ENCODE measurements at places on chromosomes 2 and 18.

DNA sequence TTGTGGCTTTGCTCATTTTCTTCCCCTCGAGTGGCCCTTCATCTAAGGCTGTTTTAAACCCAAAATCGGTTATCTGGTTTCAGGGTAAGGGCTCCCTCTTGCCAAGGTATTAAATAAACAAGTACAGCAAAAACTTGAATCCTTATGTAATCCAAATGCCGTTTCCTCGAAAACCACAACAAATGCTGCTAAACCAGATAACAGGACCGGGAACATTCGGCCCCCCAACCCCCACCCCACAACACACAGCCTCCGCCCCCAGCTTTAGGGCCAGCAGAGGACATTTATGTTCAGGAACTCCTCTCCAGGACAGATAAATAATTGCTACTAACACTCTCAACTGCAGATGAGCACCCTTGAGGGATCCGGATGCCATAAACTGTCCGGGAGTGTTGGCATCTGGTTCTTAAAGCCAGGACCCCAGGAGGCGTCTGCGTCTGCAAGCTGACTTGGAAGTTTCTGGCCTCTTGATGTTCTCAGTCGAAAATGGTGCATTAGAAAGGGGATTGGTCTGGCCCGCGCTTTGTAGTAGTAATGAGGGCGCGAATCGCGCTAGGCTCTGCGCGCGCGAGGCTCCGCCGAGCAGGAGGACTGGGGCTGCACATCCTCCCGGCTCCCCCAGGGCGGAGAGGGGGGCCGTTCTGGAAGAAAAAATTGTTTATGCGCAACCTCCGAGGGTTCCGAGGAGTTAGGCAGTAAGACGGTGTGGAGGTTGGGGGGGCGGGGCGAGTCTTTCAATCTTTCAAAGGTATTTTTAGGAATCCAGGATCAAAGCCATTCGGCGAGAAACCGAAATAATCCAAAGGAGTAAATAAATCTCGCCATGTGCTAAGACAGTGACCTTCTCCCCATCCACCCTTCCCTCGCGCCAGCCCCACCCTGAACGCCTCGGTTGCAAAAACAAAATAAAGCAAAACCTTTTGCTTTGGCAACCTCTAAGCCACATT lies 3.9 kb upstream of the ID2 start:
- no peaks in the 10 kb centered on the region for H3K27me3 ChIP-seq
- peaks cover 38% of the 10 kb centered on the region for H3K4me1 ChIP-seq
- H3K27ac ChIP-seq, result peak overlapping the region; percentile 87
- no peak for DNase-seq
- peaks cover 11% of the 10 kb centered on the region for H3K36me3 ChIP-seq
- peak overlapping the region; percentile 67 for H3K4me3 ChIP-seq

DNA sequence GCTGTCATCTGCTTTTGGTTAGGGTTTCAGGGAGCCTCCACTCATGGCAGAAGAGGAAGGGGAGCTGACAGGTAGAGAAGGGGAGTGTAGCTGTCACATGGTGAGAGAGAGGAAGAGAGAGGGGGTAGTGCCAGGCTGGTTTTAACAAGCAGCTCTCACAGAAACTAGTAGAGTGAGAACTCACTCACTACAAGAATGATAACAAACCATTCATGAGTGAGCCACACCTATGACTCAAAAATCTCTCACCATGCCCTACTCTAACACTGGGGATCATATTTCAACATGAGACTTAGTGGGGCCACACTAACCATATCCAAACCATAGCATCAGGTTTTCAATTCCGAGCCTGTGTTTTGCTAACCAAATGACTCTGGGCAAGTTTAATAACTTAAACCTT lies 274.9 kb upstream of the VWC2L start:
- H3K27ac ChIP-seq, result no peak overlapping the region
- H3K36me3 ChIP-seq, result no peaks in the 10 kb centered on the region

GRCh38 chr18:59696311-59697235 lies 650 bp downstream of the CCBE1 start:
- H3K27me3 ChIP-seq, result peaks cover 12% of the 10 kb centered on the region
- no peak for DNase-seq
- peak overlapping the region; percentile 67 for H3K4me3 ChIP-seq
- no peaks in the 10 kb centered on the region for H3K36me3 ChIP-seq
- no peak overlapping the region for H3K27ac ChIP-seq

DNA sequence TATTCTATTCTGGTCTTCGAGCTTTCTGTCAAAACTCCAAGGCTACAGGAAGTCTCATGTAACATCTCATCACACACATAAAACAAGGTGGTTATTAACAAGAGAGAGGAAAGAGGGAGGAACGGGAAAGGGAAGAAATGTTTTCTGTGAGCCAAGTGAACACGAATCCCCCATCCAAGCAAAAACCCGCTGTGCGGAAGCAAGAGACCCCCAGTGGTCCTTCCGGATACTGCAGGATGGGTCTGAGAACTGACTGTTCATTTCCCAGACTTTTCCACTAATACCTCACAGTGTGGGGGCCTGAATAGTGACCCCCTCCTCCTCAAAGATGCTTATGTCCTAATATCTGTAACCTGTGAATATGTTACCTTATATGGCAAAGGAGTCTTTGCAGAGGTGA lies 19.0 kb upstream of the DIPK1C start:
- no peak overlapping the region for H3K27ac ChIP-seq
- no peaks in the 10 kb centered on the region for H3K4me1 ChIP-seq
- no peak overlapping the region for H3K4me3 ChIP-seq
- no peak for DNase-seq
- no peaks in the 10 kb centered on the region for H3K36me3 ChIP-seq

GRCh38 chr2:204089105-204089504 lies 152.5 kb downstream of the ICOS start:
- no peak overlapping the region for H3K27ac ChIP-seq
- H3K27me3 ChIP-seq, result no peaks in the 10 kb centered on the region
- no peaks in the 10 kb centered on the region for H3K36me3 ChIP-seq
- DNase-seq, result no peak

GRCh38 chr2:193549661-193550060 lies 1354.9 kb upstream of the TMEFF2 start:
- no peak overlapping the region for H3K4me3 ChIP-seq
- no peak for DNase-seq
- H3K4me1 ChIP-seq, result no peaks in the 10 kb centered on the region

DNA sequence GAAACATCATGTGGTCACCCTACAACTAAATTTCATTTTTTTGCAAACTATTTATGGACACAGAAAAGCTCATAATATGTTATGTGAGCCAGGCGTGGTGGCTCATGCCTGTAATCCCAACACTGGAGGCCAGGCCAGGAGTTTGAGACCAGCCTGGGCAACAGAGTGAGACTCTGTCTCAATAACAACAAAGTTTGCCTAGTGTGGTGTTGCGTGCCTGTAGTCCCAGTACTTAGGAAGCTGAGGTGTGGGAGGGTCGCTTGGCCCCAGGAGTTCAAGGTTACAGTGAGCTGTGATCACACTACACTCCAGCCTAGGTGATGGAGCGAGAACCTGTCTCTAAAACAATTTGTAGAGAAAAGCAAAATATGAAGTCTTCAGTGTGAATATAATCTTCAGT lies 5.8 kb downstream of the IAH1 start:
- H3K27me3 ChIP-seq, result no peaks in the 10 kb centered on the region
- no peak overlapping the region for H3K27ac ChIP-seq
- H3K36me3 ChIP-seq, result peaks cover 31% of the 10 kb centered on the region
- no peak for DNase-seq

DNA sequence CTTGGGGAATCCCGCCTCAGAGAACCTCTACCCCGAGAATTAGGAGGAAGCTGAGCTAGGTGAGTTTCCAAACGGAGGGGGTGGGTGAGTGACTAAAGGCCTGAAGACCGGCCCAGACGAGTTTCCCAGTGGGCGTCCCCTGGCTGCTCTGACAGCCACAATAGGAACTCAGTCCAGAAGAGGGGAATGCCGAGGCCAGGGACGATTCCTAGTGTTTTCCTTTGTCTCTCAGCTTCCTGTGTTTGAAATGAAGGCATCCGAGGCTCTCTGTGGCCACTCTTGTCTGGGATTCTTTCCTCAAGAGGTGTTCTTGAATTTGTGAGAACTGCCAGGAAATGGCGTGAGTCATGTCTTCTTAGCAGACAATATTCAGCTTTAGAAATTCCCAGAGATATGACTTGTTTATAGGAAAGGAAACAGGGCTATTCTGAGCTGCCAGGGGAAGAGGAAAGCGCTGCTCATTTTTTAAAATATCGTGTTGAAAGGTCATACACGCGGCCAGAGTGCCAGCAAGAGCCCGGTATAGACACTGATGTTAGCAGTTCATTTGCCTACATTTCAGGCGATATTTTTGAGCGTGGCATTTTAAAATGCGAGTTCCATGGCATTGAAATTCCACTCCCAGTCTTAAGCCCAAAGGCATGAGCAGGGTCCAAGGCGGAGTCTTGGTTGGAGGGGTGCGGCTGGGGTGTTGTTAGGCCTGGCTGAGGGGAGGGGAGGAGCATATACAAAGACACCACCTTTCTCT lies 169.1 kb upstream of the KLF7 start:
- H3K27ac ChIP-seq, result peak overlapping the region; percentile 97
- no peak for DNase-seq
- peak overlapping the region; percentile 61 for H3K4me3 ChIP-seq
- peaks cover 68% of the 10 kb centered on the region for H3K4me1 ChIP-seq

DNA sequence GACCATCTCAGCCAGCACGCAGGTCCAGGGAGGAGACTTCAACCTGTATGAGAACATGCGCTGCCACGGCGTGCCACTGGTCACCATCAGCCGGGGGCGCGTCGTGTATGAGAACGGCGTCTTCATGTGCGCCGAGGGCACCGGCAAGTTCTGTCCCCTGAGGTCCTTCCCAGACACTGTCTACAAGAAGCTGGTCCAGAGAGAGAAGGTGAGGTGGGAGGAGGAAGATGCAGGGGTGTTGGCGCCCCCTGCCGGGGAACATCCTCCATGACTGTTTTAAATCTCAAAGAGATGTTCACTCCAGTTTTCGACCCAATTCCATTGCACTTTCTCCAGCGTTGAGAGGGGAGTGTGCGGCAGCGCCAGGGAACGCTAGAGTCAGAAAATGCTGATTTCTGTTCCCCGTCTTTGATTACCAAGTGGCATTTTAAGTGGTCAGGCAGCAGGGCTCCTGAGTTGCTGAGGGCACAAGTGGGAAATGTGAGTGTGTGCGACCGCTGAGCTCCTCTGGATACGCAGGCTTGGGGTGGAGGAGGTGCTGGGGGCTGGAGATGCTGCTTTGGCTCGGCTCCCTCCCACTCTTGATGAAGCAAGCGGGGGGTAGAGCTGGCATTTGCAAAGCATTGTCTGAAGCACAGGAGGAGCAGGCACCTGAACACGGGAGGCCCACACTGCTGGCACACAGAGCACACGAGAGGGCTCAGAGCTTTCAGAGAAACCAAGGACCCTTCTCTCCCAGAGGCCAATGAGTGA lies 27.7 kb upstream of the MAPRE3 start:
- H3K27me3 ChIP-seq, result peaks cover 20% of the 10 kb centered on the region
- H3K4me3 ChIP-seq, result no peak overlapping the region
- H3K36me3 ChIP-seq, result no peaks in the 10 kb centered on the region
- no peak overlapping the region for H3K27ac ChIP-seq
- DNase-seq, result no peak

DNA sequence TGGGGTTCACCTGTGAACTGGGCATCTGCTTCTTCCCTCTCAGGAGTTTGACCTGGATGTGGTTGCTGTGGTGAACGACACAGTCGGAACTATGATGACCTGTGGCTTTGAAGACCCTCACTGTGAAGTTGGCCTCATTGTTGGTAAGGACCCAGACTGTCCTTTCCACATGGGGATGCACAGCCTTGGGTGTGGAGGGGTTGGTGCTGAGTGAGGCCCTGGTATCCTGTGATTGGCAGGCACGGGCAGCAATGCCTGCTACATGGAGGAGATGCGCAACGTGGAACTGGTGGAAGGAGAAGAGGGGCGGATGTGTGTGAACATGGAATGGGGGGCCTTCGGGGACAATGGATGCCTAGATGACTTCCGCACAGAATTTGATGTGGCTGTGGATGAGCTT lies 52.3 kb downstream of the HK2 start:
- H3K36me3 ChIP-seq, result peaks cover 59% of the 10 kb centered on the region
- H3K27me3 ChIP-seq, result no peaks in the 10 kb centered on the region
- H3K4me3 ChIP-seq, result no peak overlapping the region
- no peak overlapping the region for H3K27ac ChIP-seq
- DNase-seq, result no peak

GRCh38 chr18:58666176-58666575 lies 5.1 kb upstream of the MALT1 start:
- DNase-seq, result no peak
- H3K27me3 ChIP-seq, result no peaks in the 10 kb centered on the region
- peak overlapping the region; percentile 75 for H3K27ac ChIP-seq
- H3K4me3 ChIP-seq, result no peak overlapping the region
- H3K4me1 ChIP-seq, result peaks cover 33% of the 10 kb centered on the region
- H3K36me3 ChIP-seq, result no peaks in the 10 kb centered on the region

DNA sequence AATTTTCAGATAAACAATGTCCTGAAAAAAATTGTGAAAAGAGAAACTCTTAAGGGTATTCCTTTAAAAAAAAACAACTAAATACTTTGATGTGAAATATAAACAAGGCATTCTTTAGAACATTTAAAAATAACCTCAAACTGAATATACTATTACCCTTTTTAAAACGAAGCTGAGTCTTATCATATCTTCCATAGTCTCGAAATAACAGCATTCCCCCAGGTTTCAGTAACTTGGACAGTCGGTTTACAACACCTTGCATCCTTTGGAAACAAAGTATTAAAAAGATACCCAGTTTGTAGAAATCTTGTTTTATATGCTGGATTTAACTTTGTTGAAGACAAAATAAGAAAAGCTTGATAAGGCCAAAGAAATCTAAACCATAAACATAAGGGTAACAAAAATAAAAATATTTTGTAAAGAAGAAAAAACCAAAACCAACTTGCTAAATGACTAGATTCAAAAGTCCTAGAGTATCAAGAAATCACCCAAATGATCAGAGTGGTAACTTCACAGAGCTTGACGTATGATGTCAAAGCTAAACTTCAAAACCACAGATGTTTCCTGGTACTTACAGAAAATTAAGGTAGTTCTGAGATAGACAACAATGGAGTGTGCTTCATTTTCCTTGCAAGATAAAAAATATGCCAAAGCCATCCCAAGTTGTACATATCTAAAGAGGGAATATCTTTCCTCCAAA lies 107.8 kb downstream of the METTL8 start:
- peaks cover 27% of the 10 kb centered on the region for H3K4me1 ChIP-seq
- H3K36me3 ChIP-seq, result peaks cover 9% of the 10 kb centered on the region
- peak overlapping the region; percentile 75 for H3K27ac ChIP-seq
- DNase-seq, result no peak
- H3K4me3 ChIP-seq, result no peak overlapping the region

DNA sequence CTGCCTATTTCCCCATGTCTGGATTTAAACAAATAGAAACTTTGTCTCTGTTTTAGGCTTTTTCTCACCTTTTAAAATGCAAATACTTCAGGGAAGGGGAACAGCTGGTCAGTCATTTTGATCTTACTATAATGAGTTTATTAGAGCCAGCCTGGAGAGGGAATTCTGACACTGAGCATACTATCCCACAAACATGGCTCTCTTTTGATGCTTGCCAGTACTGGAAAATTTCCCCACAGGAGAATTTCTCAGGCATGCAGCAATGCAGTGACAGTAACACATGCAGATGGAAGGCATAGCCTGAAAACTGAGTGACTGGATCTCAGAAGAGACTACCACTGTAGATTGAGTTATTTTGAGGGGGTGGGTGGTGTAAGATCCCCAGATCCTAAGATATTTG lies 974.3 kb upstream of the CELF4 start:
- no peaks in the 10 kb centered on the region for H3K4me1 ChIP-seq
- DNase-seq, result no peak
- H3K4me3 ChIP-seq, result no peak overlapping the region
- no peak overlapping the region for H3K27ac ChIP-seq

Measured in chondrocyte (in vitro differentiated cells).